ENCODE measurements at places on chromosomes 13 and 19.

DNA sequence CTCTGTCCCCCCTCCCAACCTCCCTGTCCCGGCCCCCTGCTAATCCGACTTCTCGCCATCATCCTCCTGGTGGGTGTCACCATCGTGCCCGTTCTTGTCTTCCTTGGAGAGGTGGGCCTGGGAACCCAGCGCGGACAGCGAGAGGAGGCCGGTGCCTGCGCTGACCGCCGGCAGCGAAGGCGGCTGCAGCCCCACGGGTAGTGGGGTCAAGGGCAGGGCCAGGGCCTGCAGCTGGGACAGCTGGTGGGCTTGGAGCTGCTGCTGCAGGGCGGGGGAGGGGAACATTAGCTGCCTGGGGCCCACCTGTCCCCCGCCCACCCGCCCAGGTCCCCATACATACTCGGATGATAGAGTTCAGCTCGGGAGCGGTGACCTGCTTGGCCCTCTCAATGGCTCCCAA, 8.5 kb downstream of the TLE5 start:
- no peak for DNase-seq

GRCh38 chr13:103386341-103386740, 320.1 kb upstream of the SLC10A2 start:
- DNase-seq = peak; percentile 6

- no peak for DNase-seq
These were observed 440.4 kb downstream of the FGF9 start for GRCh38 chr13:22111152-22111783.

GRCh38 chr19:33622505-33622808, 704 bp downstream of the CHST8 start:
- DNase-seq = no peak

DNA sequence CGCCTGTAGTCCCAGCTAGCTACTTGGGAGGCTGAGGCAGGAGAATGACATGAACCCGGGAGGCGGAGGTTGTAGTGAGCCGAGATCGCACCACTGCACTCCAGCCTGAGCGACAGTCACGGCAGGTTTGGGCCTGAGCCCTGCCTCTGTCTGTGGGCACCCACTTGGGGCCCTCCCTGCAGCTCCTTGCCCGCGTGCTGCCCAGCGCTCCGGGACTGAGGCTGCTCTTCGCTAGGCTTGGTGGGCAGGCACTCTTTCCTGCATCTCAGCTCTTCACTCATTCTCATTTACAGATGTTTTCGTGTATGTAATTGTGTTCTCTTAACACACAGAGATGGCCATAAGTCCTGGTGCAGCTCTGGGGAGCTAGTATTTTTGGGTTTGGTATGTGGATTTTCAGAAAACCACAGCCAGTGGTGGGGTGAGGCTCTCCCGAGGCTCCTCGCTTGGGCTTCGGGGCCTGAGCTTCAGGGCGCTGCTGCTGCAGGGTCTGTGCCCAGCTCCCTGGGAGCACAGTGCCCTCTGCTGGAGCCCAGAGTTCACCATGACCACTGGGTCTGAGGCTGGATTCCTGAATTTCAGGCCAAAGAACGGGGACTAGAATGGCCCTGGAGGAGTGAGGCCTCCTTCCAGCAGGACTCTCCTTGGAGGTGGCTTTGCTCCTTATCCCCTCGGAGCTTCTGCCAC, 15.2 kb downstream of the UPF1 start:
- peak; percentile 59 for DNase-seq

- DNase-seq = no peak
These were observed 45.5 kb upstream of the C13orf46 start for GRCh38 chr13:114019367-114019766.

- DNase-seq = no peak
These were observed at the start of gene FPR3 for GRCh38 chr19:51794885-51795490. FPR3 (plus strand) TSS chr19:51795157; CDS start chr19:51823749, 28,592 bp downstream.

DNA sequence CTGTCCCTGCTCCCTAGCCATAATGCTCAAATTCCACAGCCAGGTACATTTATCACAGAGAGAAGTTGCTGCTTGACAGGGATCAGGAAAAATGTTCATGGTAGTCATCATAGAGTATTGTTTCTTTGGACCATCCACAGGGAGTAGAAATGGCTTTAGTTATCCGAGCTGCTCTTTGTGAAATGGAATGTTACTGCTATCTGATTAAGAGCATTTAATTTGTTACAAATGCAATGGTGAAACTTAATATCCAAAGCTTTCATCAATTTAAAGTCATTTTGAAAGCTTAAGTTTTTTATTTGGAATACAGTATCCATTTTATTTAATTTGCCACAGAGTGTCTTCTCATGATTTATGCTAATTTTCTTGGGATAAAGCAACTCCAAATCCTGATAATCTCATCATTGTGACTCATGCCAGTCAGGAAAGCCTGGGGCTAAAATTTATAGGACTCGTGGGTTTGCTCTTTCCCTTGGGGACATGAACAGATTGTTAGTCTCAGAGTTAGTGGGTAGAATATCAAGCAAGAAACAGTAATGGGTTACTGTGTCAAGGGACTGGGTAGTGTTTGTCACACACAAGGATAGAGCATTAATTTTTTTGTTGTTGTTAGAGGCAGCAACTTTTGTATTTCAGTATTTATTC, 59.8 kb downstream of the SCEL start:
- no peak for DNase-seq

GRCh38 chr13:60645676-60646075, 248.7 kb downstream of the TDRD3 start:
- no peak for DNase-seq

- no peak for DNase-seq
These were observed 72.9 kb downstream of the SLC10A2 start for GRCh38 chr13:102993348-102993747.

GRCh38 chr13:79386125-79386826, 19.8 kb downstream of the RBM26 start:
- DNase-seq = no peak

DNA sequence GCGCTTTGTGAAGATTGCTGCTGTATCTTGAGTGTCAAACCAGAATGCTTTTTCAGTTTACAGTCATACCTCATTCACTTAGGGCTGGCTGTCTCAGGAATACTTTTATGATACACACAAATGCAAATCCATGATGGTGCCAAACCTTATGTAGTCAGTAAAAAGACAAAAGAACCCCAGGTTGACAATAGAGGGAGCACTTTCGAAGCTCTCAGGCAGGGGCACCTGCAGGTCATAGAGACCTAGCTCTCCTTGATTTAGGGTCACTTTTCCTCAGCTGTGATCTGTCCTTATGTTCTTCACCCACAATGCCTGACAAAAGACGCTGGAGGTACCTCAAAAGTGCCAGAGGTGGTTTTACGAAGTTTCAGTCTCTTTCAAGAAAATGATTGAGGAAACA, 172.2 kb downstream of the DNAJC15 start:
- DNase-seq = no peak

- no peak for DNase-seq
These were observed 18.5 kb downstream of the MAN2B1 start for GRCh38 chr19:12648088-12648487.

DNA sequence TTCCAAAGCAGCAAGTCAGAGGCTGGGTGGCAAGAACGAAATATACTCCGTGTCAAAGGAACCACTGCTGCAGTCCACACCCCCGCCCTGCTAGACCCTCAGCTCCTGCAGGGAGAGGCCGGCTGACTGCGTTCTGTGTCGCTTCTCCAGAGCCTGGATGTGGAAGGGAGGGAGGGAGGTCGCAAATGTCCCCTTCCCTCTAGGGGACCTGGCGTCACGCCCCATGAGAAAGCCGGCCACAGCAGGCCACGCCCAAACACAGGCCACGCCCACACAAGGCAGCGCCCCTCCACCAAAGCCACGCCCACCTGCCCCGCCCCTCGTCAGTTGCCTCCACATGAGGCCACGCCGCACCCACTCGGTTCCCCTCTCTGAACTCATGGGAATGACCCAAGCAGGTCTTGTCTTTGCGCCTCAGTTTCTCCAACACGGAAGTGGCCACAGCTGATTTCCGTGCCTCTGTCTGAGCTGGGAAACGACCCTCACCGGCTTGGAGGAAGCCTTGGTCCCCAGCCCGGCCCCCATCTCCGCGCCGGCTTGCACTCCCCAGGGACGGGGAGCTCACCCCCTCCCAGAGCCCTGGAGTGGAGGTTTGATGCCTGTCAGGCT, 38.4 kb upstream of the TCF3 start:
- DNase-seq = no peak

GRCh38 chr19:29417048-29417447, 108.7 kb upstream of the VSTM2B start:
- no peak for DNase-seq

DNA sequence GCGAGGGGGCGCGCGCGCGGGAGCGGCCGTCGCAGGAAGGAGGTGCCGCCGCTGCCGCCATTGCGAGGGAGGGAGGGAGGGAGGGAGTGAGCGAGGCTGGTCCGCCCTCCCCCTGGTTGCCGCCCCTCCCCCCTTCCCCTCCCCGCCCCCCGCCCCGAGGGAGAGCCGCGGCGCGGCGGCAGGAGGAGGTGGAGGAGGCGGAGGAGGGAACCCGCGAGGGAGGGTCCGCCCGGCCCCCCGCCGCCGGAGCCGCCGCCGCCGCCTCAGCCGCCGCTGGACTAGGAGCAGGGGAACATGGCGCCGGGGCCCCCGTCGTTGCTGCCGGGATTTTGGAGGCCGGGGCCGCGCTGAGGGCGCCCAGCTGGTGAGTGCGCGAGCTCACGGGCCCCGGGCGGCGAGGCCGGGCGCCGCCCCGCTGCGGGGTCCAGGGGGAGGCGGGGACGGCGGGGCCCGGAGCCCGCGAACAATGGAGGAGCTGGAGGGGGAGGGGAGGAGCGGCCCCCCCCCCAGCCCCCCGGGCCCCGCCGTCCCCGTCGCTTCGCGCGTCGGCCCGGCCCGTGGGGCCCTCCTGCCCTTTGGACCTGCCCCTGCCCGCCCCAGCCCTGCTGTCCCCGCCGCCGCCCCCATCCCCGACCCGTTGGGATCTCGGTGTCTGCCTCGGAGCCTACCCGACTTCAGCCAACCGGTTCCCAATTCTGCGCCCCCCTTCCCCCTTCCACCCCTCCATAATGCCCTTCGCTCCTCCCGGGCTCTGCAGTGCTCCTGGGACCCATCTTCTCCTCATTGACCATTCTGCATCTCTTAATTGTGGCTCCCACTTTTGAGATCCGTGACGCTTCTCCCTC, at the start of gene ARHGAP35:
TSS of gene ARHGAP35 (plus strand) at position 152 of the 845 bp plus-strand sequence. CDS start 57,679 bp downstream, outside the sequence.
- peak; percentile 70 for DNase-seq

- no peak for DNase-seq
These were observed 2.8 kb upstream of the GSK3A start for GRCh38 chr19:42245231-42245630.

DNA sequence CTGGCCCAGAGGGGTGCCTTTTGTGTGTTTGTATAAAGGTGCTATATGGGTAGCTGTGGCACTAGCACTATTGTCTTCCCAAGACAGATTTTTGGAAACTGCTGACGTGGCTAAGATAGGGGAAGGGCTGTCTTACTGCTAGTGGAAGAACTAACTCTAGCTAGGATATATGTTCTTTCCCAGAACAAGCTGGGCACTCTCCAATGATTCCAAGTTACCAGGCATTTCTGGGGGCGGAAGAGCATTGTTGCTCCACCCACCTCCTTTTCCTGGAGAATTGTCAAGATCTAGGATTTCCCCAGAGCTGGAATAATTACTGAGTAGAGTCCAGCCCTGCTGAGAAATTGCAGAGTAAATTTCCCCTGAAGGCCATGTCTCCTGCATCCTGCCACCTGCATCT, 408.3 kb downstream of the KLF5 start:
- peak; percentile 1 for DNase-seq

- no peak for DNase-seq
These were observed 387.8 kb downstream of the ZNF536 start for GRCh38 chr19:30760014-30760413.

GRCh38 chr13:24275041-24275440, 34.3 kb upstream of the C1QTNF9 start:
- DNase-seq = no peak

- no peak for DNase-seq
These were observed 34.8 kb upstream of the C1QTNF9 start for GRCh38 chr13:24274452-24275021.

DNA sequence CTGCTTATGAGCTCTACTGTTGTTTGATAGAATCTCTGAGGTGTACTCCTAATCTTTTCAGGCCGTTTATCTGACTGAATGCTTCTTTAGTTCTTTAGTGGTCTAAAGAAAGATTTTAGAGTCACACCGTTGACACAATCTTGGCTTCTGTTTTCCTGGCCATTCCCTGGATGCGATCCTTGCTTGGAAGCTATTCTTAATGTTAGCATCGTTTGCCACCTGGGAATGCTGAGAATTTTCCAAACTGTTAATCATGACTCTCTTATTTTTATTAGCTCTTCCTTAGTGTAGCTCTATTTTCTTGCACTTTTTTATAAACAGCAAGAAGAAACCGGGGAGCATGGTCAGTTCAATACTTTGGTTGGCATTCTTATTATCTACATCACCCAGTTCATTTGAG, 281.0 kb upstream of the PCDH20 start:
- no peak for DNase-seq

DNA sequence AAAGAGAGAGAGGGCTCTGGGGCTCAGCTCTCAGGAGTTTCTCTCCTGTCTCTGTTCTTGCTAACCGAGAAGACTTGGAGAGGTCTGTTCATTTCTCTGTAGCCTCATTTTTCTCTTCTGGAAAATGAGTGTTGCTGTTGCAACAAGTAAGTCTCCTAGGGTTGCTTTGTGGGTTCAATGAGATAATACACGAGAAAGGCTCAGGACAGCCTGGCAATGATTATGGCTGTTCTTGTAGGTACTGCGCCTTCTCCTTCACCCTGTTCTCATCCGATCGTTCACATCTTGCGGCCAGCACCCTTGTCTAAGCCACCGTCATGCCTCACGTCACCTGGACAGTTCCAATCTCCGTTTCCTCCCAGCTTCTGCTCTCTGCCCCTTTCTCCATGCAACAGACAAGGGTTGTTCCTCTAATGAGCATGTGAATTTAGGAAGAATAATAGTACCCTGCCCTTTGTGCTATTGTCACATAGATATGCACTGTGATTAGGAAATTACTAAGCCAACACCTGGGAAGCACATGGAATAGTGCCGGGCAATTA, 4.2 kb downstream of the C5AR1 start:
- DNase-seq = no peak

DNA sequence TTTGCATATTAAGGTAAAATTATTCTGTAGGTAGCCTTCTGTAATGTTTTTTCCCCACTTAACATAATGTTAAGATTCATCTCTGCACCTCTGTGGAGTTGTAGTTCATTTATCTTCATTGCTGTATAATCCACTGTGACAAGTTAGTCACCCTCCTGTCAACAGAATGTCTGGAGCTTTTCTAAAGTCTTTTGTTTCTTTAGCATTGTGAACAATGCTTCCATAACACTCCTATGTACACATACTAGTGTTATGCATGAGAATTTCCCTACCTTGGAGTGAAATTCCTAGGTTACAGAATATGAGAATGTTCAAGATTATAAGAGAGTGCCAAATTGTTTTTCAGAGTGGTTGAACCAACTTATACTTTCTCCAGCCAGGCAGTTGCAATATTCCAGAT, 113.5 kb downstream of the COG6 start:
- no peak for DNase-seq

GRCh38 chr13:103282571-103283450, 216.6 kb upstream of the SLC10A2 start:
- peak; percentile 80 for DNase-seq

GRCh38 chr13:113898391-113898790, 34.5 kb upstream of the GAS6 start:
- no peak for DNase-seq

- no peak for DNase-seq
These were observed 6.2 kb downstream of the ABHD8 start for GRCh38 chr19:17296976-17297375.

All from stromal cell of bone marrow (primary cell).